ENCODE measurements at places on chromosomes 4 and X. TPM values are rescaled to one million over a fixed set of nuclear protein-coding genes. Genes with fewer than 3 reads are reported as not detected.

The SORBS2 gene
- 55.9 TPM for polyA plus RNA-seq

The CISD2 gene
- 23.4 TPM for polyA plus RNA-seq

The MAML3 gene
- 0.05 TPM for polyA plus RNA-seq

The JCHAIN gene
- polyA plus RNA-seq: not detected

The ADGRL3 gene
- polyA plus RNA-seq: 0.05 TPM

The RASSF6 gene
- 0.04 TPM for polyA plus RNA-seq

The EXOC1L gene
- polyA plus RNA-seq: not detected

The RTL9 gene
- polyA plus RNA-seq: not detected

The ZRSR2 gene
- polyA plus RNA-seq: 2.8 TPM

DNA sequence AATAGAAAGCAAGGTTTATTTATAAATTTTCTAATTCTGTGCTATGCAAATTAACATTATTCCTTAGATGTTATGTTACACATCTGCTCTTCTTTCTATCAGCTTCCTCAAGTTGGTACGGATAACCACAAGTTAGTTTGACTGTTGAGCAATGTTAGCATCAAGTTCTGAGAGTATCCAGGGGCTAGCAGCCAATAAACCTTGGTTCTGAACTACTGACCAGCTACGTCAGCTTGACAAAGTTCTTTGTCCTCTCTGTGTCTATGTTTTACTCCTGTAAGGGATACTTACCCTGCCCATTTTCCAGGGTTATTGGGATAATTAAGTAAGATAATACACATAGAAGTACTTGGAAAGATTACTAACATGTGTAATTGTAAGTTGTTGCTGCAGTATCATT, 8.1 kb upstream of the TEX13A start:
- no peak for DNase-seq

DNA sequence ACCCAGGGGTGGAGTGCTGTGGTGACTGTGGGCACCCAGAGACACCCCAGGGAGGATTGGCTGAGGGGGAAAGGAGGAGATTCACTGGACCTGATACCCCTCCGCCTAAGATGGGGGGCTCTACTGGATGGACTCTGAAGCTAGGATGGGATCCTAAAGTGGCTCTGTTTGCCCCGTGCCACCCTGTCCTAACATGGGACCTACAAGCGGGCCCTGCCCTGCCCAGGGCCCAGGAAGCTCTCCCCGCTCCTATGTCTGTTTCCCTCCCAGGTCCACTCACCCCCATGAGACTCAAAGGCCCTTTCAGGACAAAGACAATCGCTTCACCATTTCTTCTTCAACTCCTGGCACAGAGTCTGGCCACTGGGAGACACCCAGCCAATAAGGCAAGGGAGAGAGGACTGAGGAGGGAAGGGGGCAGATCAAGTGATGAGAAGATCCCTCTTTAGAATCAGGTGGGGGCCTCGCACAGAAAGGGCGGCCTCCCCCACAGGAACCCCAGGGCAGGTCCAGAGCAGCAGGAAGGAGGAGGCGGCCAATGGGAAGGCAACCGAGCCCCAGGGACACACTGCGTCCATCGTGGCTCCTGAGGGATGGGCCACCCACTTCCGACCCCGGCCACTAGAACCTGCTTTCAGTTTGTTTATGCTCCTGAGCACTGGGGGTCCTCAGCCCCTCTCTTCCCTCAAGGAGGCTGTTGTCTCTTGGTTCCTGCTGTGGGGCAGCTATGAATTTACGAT, 155.4 kb downstream of the AFAP1 start:
- DNase-seq: no peak

- DNase-seq: no peak
Observed at GRCh38 chrX:69457756-69458155, 46.4 kb upstream of the NALF2 start.

DNA sequence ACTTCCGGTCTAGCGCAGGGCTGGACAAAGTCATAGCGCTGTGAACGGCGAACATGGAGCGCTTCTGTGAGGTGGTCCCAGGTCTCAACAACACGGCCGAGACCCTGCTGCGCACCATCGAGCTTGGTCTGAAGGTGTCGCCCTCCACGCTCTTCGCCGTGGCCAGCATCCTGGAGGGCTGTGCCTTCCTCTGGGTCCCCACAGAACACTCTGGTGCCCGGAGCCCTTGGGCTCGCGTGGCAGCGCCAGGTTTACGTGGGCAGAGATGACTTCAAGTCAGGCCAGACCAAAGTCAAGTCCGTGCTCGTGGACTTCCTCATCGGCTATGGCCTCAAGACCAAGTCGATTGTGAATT, 128.6 kb downstream of the ANAPC4 start:
- no peak for DNase-seq

DNA sequence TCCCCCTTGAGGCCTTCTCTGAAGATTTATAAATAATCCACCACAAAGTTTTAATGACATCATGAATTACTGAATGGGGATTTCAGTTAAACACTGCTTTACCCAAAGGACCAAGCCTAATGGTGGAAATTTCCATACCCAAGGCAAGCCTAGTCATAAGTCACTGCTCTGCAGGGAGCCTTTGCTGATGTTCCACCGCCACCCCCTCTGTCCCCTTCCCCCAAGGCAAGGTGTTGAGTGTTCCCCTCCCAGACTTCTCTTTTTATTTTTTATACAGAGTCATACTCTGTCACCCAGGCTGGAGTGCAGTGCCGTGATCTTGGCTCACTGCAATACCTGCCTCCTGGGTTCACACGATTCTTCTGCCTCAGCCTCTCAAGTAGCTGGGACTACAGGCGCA, 76.4 kb upstream of the FUNDC1 start:
- no peak for DNase-seq

GRCh38 chr4:184162596-184162995, 55.1 kb downstream of the ENPP6 start:
- no peak for DNase-seq

DNA sequence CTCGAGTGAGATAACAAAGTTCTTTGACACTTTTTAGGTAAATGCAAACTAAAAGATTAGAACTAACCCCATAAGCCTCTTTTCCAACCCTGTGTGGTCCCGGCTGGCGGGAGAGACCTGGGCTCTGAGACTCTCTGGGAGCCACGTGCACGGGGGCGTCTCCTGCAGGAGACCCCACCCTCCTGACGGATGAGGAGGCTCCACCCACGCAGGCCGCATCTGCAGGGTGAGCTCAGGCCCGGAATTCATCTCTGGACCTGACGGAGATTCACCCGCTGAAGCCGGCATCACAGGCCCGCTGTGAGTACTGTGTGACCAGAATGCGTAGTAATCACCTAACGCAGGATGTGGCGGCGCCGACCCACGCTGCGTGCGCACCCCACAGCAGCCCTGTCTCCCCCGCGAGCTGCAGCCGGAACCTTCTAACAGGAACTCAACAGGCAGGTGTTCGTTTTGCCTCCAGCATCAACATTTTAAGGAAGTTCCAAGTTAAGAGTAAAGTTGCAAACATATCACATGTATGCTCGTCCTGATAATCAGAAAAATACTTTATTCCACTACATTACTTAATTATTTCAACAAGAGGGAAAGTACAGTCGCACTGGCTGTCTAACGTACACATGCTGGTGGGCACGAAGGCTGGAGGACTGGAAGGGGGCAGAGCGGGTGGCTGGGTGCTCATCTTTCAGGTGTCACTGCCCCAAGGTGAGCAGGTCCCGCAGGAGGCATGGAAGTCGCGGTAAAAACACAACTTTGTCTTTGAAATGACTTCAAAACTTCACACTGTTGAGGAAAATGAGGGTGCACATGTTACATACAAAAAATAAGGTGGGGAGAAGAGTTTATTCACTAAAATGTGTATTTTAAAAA, 44.5 kb downstream of the FGFRL1 start:
- no peak for DNase-seq

GRCh38 chr4:147794787-147795413, 63.0 kb downstream of the ARHGAP10 start:
- peak; percentile 39 for DNase-seq

GRCh38 chr4:88582493-88582892, 9.8 kb upstream of the HERC3 start:
- no peak for DNase-seq

GRCh38 chr4:8108261-8108660, 50.4 kb downstream of the ABLIM2 start:
- no peak for DNase-seq

DNA sequence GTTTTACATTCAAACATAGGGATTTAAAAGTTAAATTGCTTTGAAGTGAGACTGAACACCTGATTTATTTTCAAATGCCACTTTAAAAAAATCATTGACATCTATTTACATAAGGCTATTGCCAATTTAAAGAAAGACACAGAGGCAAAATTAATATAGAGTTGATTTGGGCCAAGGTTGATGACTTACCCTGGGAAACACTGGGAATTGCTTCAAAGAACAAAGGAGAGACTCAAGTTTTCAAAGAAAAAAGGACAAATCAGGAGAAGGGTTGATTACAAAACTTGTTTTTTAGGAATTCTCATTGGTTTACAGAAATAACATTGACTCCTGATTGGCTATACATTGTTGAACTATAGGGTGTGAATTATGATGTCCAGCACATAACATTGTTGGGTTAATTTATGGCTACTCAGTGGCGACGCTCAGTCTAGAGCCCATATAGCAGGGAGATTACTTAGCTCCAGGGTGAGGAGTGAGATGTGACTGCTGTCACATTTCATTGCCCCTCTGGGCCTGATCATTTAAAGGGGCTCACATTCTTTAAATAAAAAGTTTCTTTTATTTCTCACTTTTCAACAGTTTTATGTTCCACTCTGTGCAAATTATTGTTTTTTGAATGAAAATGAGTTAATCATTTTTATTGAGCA, 184.6 kb downstream of the SPATA18 start:
- DNase-seq: no peak

DNA sequence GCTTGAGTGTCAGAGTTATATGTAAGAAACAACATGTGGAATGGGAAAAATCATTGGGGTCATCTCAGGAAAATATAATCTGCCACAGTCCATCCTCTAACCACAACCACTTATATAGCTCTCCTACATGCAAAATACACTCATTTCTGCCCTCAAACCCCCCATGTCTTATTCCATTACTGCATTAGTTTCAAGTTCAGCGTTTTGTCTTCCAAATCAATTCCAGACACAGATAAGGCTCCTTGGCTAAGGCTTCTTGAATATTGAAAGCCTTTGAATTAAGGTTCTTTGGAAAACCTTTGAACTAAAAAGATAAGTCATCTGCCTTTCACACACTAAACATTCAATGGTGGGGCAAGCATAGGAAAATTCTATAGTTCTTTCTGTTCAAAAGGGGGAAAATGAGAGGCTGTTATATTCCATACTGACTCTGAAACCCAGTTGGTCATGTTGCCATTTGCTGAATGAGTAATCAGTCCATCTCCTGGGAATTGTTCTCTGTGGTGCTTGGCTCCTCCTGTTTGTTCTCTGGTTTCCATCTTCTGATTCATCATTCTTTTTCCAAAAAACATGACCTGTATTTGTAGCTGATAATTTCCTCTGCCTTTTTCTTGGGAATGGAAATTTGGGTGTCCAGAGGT, 218.7 kb downstream of the BMPR1B start:
- DNase-seq: no peak

DNA sequence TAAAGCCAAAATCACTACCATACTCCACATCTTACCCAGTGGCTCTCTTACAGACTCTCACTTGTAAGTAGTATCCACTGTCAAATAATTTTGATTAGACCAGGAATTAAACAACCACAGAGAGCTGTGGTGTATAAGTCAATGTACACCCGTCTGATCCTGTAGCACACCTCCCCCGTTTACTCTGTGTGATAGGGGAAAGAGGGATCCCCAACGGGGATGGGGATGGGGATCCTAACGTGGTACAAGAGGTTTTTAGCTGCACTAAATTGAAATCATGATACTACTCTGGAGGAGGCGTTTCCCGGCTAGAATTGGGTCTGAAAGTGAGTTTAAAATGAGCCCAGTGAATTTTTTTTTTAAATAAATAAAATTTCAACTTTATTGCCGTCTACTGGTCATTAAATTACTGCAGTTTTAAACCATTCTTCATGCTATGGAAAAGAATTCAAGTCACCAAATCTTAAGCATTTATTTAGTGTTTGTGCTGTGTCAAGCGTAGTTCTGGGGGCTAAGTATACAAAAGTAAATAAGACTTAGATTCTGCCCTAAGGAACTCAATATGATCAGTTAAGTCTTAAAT, 76.6 kb downstream of the INTS12 start:
- DNase-seq: no peak

DNA sequence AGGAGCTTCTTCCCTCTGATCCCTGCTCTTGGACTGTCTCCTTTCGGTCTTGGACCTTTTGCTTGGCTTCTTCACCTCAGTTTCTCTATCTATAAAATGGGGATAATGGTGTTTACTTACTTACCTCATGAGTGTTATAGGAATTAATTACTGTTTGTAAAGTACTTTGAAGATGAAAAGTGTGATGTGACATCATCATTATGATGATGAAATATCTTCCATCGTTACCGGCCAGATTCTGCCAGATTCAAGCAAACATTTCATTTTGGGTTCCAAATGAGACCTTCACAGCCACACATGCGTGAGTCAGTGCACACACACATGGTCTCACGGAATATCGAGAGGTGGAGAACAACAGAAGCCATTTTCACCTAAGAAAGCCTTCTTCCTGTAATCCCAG, 220.1 kb upstream of the RPL34 start:
- no peak for DNase-seq

- DNase-seq: no peak
Observed at GRCh38 chr4:4358093-4358854, 28.6 kb upstream of the NSG1 start.

DNA sequence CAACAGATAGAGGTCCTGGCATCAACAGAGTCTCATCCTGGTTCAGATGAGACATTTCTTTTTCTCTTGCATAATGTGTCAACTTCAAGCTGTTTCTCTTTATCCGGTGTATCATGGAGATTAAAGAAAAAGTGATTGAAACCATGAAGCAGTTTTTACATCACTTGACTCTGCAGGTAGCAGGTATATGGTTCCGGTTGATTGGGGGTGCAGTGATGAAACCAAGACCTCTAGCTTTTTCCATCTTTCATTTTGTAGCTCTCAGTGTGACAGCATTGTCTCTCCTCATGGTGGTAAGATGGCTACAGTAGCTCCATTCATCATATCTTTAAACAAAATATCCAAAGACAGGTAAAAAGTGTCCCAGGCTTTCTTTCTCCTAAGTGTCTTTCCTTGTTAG, 2.4 kb upstream of the HOPX start:
- DNase-seq: no peak

DNA sequence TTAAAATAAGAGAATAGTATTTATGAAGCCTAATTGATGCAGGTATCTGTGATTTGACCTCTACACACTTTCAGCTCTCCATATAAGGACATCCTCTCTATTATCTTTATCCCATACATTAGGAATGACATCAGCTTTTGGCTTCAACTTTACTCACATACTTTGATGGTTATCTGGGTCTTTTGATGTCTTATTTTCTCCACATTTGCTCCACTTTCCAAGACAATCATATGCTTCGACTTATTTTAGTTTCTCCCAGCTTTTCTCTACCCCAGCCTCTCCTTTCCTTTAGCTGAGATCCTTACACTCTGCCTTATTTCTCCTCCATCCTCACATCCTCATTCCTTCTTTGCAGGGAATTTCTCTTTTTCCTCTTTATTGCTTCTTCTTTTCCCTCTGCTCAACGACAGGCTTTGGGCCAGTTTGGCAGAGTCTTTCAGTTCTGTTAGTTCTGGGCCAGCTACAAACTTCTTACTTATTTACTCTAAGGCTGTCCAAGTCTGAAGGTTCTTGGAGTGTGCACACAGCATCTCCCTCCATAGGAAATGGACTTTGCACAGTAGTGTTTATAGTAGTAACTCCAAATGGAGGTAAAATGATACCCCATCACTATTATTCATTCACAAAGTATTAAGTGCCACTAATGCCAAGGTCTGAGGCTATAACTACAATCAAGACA, 50.5 kb downstream of the SLC4A4 start:
- DNase-seq: no peak

- DNase-seq: no peak
Observed at GRCh38 chrX:2967998-2968909, 38.1 kb upstream of the ARSH start.

- no peak for DNase-seq
Observed at GRCh38 chrX:112734290-112734689, 54.6 kb upstream of the LHFPL1 start.
